GM12891 (cell line): ENCODE measurements at places on chromosomes 12 and 14.

- no peak for DNase-seq
Observed at GRCh38 chr14:24982472-24983155, 67.3 kb downstream of the STXBP6 start.

DNA sequence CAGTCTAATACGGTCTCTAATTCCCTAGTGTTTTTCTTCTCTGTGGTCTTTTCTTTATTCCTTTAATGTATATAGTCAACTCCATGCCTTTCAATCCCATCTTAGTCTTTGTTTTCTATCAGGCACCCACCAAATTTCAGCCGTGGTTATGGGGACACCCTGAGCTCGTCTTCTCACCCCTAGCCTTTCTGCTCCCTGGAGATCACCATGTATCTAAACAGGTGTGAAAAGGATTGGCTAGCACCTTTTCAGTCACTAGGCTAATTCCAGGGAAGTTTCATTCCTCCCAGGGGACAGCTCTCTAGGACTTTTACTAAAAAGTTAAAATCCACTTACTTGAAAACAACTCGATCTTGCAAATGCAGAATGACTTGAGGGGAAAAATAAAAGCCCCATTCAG lies 291.3 kb downstream of the ETNK1 start:
- no peak for DNase-seq

DNA sequence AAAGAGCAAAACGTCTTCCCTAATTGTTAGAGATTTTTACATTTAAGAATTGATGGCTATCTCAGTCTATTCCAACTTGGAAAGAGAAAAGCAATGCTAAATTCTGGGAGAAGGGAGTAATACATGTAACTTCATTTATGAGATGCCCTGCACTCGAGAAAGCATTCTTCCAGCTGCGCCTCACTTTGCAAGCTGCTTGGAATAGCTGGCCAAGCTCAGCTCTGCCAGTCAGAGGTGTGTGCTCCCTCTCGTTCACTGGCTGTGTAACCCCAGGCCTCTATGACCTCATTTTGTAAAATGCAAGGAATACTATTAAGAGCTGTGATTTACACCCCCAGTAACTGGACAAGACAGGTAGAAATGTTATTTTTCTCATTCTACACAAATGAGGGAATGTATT lies 79.1 kb downstream of the OTX2 start:
- DNase-seq, result no peak

DNA sequence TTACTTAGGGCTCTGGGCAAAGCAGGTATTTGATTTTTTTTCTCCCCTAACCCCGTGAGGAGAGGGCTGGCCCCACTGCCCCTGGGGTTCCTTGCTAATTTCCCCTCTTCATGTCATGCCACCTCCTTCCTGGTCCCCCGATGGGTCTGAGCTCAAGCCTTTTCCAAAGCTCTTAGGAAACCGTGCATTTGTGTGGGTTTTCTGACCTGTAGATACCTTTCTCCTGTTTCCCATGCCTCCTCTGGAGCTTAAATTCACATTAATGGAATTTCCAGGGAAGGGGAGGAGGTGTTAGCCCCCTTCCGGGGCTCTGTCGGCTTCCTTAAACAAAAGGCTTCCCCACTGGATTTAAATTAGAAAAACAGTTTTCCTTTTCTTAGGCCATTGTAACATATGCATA lies 12.6 kb downstream of the SFSWAP start:
- DNase-seq, result no peak

GRCh38 chr12:111330800-111331752 lies 37.8 kb downstream of the PHETA1 start:
- no peak for DNase-seq

DNA sequence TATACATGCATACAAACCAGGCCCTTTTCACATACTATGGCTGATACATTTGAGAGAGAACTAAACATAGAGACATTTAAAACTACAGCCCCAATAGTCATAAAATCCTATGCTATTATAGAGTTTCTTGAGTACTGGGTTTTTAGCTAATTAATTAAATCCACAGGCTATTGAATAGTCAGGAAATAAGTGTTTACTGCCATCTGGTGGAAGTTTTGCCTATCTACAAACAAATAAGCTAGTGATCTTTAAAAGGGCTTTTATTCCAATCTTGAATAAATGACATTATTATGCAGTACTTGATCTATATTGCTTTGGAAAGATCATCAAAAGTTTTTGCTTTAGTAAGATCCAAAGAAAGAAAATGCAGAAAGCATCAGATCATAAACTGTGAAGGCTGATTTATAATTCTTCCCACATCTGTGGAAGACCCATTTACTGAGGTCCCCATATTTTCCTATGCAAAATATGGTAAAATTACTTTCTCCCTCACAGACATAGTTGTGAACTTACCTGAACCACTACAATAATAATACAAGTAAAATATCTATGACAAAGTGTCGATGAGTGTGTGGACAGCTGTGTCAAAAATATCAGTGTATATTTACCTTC lies 131.3 kb downstream of the ITPR2 start:
- no peak for DNase-seq

DNA sequence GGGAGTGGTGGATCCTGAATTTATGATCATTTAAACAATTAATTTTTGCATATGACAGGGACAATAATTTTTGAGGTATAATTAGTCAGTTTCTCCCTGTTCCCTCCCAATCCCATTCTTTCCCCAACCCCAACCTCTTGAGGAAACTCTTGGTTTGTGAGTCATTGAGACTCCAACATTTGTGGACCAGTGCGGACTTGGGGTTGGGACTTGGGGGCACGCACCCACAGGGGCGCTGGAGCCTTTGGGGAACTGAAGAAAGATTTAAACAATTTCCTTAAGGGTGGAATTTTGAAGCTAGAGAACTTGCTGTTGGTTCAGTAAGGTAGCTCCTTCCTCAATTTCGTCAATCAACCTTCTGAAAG lies 17.4 kb upstream of the PTGR2 start:
- DNase-seq, result no peak

- DNase-seq, result no peak
Observed at GRCh38 chr12:108097160-108097911, 31.8 kb upstream of the WSCD2 start.

DNA sequence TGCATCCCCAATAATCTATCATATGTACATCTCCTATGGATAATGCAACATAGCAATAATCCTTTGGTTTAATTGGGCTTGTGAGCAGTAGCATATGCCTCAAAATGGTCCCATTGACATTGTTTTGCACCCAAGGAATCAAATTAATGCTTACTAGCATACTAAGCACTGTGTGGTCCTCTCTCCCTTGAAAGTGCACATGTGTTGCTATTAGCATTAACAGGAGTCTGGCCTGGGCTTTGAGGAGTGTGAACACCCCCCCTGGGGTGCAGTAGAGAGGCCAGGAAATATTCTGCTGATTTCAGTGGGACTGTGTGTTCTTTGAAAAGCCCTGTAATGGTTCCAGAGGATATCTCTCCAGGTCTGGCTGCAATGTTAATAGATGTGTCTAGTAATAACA lies 1148.4 kb downstream of the VRK1 start:
- DNase-seq, result no peak

GRCh38 chr14:99896361-99896760 lies 103.1 kb downstream of the EML1 start:
- no peak for DNase-seq

- DNase-seq, result no peak
Observed at GRCh38 chr12:66446276-66446675, 144.0 kb downstream of the HELB start.

- no peak for DNase-seq
Observed at GRCh38 chr12:39905152-39905551, 200.7 kb downstream of the SLC2A13 start.

DNA sequence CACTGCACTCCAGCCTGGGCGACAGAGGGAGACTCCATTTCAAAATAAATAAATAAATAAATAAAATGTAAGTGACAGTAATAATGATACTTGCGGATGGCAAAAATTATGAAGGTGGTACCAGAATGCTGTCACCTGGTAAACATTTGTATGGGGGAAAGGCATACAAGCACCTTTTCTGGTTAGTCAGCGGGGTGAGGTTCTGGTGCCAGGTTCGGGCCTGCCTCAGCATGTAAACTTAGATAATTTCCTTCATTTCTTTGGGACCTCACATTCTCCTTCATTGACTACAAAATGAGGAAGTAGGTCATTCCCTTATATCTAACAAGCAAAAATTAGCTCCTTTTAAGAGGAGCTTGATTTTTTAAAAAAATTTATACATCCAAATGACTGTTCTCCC lies 10.8 kb downstream of the VTI1B start:
- no peak for DNase-seq

GRCh38 chr14:23076785-23077408 lies 18.0 kb downstream of the ACIN1 start:
- DNase-seq, result no peak

DNA sequence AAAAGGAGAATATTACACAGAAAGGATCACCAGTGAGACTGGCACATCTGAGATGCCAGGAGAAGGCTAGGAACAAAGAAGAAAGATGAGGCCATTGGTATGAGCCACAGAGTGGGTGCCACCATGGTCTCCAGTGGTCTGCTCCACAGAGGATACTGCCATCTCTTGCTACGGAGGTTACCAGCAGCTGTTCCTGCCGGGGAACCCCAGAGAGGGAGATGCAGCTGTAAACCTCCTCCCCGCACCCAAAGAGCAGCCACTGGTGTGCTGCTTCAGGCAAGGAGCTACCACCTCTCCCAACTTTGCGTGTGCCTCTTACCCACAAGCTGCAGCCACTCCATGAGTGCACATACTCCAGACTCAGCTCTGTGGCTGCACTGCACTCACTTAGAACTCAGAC lies 201.5 kb upstream of the RTL1 start:
- no peak for DNase-seq

DNA sequence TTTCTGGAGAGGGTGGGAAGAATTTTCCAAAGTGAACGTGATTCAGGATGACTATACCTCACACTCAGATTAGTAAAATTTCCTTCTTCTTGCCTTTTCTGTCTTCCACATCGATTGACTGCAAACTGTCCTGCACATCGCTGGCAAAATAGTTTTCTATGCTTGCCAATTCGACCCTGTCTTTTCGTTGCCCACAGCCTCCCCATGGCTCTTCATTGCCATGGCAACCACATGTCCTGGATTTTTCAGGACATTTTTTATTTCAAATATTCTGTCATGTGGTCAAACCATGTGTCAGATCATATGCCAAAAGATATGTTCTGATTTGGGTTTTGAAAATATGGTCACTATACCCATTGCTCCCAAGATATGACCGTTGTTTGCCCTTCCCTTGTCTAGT lies 46.9 kb upstream of the OTX2 start:
- DNase-seq, result no peak
